Stimulated activated CD4-positive, alpha-beta T cell treated with anti-CD3 and anti-CD28 coated beads, Interleukin-4, amount 100 ng/mL, for 4 hours (primary cell): ENCODE measurements at places on chromosomes 16 and 17.

DNA sequence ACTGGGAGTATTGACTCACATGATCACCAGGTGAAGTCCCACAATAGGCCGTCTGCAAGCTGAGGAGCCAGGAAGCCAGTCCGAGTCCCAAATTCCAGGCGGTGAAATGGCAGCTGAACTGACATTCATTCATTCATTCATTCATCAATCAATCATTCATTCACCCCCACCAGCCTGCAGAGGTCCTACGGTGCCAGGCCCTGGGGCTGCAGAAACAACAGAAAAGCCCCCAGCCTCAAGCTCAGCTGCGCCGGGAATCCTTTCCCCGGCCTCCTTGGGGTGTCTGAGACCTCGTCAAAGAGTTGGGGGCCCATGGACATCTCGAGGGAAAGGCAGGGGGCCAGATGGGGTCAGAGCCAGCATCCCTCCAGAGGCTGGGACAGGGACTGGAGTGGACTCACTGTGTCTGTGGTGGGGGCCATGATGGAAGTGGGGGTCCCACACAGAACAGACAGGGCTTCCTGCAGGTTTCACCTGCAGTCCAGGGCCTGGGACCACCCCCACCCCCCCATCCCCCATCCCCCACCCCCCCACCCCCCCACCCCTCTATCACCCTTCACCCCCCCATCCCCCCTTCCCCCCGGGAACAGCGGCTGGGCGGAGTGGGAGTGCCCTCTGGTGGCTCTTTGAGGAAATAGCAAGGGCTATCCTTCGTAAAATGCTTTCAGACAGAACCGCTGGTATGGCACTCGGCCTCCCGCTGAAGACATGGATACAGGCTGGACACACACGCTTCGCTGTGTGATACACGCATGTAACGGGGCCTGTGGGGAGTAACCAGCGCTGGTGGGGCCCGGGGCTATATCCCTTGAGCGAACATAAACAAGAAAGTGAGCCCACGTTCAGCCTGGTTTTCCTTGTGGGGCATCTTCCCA, 8.5 kb upstream of the ZC3H18 start:
- peak; percentile 45 for DNase-seq

DNA sequence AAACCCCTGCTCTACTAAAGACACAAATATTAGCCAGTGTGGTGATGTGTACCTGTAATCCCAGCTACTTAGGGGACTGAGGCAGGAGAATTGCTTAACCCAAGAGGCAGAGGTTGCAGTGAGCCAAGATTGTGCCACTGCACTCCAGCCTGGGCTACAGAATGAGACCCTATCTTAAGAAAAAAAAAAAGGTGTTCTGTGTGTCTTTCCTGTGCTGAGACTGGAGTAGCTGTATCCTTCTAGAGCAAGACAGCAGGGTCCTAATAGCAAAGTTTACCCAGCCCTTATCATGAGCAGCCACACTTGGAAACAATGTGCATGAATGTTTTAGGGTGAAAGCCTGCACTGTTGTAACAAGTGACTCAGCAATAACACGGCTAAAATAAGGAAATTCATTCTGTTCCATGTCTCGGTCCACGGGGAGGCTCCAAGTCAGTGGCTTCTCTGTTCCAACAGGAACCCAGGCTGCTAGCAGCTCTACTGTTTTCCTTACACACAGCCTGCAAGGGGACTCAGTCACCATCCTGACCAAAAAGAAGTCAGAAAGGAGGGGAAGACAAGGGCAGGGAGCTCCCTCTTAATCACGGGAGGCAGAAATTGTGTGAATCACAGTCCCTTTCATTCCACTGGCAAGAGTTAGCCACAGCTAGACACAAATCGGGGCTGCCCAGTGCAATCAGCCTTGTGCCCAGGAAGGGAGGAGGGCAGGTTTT, 7.1 kb upstream of the SLC5A11 start:
- DNase-seq, result no peak

GRCh38 chr17:77396610-77397009, 255.8 kb downstream of the SEC14L1 start:
- no peak for DNase-seq

- no peak for DNase-seq
These were observed 12.8 kb downstream of the ATPAF2 start for GRCh38 chr17:18025945-18026776.

DNA sequence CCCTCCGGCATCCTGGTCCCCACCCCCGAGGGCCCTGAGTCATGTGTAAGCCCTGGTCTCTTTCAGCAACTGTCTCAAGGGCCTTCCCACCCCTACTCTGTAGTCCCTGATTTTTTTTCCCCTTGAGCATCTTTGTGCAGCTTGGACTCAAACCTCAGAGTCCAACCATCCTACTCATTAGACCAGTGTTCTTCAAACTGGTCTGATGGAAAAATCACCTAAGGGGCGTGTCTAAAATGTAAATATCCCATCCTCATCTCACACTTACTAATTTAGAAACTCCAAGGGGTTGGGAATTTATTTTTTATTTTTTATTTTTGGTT, 624 bp downstream of the G6PC3 start:
- peak; percentile 69 for DNase-seq

- DNase-seq, result no peak
These were observed 2.3 kb upstream of the NPTX1 start for GRCh38 chr17:80478487-80479245.

DNA sequence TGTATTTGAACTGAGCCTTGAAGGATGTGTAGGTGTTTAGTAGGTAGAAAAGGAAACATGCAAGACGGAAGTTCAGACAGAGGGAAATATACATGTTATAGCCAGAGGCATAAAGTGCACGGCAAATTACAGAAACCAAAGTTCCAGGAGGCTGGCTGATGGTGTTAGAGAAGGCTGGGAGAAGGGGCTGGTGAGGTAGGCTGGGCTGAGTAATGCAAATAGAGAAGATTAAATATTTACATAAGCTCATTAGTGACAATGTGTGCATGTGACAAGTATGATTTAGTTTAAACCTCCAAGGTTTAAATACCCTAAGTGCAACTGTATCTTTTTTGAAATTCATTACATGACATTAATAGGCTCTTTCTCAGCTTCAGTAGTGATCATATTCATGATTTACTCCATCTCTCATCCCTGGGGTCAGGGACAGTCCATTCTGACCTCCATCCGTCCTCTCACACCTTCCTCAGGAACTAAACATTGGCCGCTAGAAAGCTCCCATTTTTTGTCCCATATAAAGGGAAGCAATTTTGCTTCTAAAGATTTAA, 399.8 kb upstream of the SALL1 start:
- DNase-seq, result no peak

GRCh38 chr16:53257001-53257400, 177.3 kb upstream of the RBL2 start:
- DNase-seq, result no peak

DNA sequence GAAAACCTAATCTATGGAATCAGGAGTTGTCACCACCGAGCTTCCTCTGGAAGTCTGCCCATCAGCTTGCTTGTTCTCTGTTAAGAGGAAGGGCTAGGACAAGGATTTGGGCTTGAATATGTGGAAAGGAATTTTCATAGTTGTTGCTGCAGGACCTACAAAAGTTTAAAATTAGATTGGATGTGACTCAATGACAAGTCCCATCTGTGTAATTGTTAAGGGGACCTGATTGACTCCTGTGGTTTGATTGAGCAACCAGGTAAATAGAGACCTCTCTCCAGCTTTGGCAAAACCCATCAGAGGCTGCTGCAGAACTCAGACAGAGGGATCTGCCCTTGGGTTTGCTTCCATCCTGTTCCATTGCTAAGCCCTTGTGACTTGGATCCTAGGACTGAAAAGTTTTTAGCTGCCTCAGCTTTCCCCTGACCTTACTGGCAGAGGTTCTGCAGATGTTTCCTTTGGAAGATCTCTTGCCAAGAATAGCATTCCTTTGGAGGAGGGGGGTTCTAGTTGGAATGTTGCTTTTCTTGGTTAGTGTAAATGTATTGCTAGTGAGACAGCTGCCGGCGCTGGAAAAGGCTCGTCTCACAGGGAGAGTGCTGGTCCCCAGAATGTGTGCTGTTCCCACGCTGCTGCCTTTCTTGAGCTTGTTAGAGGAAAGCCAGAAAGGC, 50.0 kb downstream of the SF3B3 start:
- no peak for DNase-seq
